NCI-H2107 (cell line): ENCODE measurements at places on chromosomes 2 and 18.
A peak's percentile ranks its signal among the peaks of the same experiment; 100 is the strongest.

- no peak for DNase-seq
These were observed 6.0 kb downstream of the TXNL1 start for GRCh38 chr18:56632070-56633022.

DNA sequence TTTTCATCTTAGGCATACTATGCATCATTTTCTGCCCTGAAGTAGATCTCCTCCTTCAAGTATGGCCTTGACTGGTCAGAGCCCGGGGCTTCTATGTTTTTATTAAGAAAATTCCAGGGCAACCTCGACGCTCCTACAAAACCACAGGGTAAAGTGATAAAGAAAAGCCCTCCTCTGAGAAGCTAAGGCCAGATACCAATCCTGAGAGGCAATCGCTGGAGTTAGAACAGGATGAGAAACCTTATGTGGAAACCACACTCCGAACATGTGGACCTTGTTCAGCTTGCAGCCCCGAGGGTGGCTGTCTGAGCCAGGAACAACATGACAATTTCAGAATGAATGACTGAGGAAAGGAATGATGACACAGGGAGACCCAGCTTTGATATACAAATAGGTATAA, 35.6 kb downstream of the RMC1 start:
- no peak for DNase-seq

DNA sequence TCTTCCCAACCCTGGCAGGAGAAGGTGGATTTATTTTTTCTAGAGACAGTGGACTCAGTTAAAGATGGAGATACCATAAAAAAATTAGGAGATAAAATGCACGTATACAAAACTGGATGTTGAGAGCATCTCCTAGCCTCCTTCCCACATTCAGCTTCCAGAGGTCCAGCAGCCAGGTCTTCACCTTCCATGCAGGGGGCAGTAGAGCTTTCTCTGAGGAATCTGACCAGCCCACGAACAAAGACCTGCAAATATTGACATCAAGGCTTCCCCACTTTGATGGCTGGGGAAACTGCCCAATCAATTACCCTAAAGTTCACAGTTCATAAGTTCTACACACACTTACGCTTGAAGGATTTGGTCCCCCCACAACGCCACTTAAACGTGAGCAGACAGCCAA, 24.5 kb downstream of the AQP4 start:
- no peak for DNase-seq

- DNase-seq = no peak
These were observed 2.5 kb downstream of the TGFA start for GRCh38 chr2:70551167-70551566.

DNA sequence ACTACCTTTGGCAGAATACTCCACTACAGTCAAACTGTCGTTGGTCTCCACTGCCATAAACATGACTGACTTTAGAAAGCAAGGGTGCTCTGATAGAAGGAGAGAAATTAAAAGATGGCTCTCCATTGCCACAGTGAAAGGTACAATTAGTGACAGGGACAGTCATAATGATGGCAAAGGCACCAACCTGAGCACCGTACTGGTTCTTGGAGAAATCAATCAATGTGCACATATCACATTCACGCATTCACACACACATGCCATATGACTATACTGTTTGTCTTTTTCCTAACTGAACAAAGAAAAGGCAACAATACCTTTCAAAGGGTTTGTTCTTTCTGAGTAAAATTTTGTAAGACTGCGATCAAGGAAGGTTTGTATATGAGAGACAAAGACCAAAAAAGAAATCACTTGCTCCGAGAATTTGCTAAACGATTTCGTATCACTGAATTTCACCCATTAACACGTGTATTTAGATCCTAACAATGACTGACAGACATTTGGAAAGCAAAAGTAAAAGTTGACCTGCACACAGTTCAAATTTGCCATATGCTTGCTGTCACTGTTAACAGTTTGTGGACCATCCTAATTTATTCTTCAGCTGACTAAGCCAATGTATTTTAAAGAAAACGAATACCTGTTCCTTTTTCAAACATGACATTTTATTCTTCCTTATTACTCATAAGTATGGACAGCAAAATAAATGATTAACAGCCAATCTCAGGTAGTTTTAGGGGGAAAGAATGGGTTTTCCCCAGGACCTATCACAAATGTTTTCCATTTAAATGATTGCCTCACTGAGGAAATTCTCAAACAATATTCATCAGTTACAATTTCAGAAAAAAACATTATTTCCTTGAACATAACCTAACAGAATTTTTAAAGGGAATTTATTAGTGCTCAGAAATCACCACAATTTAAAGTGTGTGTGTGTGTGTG, 644.4 kb downstream of the ZEB2 start:
- DNase-seq = no peak

GRCh38 chr2:42057159-42057901, 9.5 kb downstream of the PKDCC start:
- DNase-seq = no peak

DNA sequence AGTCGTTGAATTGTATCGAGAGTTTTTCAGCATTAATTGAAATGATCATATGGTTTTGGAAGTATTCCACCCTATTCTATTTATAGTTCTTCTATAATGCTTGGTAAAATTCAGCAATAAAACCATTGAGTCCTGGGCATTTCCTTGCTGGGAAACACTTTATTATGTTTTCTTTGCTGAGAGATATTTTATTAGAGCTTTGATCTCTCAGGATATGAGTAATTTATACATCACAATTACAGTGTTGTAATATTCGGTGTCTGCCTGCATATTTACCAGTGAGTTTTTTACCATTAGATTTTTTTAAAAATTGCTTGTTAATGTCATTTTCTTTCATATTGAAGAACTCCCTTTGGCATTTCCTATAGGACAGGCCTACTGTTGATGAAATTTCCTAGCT, 402.7 kb upstream of the FSIP2 start:
- no peak for DNase-seq

DNA sequence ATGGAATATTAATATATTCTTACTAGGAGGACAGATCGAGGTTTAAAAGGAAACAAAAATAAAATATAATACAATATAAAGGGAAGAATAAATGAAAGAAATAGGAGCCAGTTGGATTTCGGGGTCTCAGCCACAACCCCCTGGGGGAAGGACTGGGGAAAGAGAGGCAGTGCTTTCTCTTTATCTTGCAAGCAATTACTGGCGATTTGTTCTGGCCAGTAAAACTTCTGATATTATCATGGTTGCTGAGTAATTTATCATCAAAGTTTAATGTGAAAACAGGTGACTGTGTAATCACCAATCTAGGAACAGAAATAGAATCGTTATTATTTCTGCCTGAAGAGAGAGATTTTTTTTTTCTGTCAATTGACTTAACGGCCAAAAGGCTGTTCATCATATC, 917.7 kb upstream of the CELF4 start:
- no peak for DNase-seq

DNA sequence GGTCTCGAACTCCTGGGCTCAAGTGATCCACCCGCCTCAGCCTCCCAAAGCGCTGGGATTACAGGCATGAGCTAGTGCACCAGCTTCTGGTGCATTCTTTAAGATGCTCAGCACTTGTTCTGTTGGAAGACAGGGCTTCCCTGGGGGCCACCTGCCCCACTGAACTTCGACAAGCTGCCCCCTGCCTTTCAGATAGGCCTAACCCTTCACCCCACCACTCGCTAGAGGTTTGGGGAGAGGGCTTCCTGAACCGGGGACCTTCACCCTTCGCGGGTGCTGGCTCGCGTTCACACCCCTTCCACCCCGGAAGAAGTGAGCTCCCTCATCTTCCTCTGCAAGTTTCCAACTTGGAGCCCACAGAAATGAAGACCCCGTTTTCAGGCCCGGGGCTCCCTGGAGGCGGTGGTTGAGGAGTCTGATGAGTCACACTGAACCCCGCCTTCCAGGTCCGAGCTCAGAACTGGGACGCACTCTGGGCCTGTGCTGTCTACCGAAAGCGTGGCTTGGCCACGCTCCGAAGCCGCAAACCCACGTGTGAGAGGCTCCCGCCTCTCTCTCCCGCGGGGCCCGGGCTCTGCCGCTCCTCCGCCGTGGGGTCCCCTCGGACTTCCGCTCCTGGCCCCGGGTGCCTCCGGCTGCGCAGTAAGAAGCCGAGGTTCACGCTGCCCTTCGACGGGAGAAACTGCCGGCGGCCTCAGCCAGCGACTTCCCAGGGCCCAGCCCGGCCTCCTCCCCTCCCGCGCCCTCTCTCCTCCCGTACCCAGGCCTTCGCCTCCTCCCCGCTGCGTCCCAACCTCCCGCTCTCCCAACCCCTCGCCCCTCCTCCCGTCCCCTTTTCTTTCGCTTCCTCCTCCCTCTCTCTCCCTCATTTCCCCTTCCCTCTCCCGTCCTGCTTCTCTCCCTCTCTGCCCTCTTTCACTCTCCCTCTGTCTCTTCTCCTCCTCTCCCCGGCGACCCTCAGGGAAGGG, 47.5 kb upstream of the SP3 start:
- no peak for DNase-seq

DNA sequence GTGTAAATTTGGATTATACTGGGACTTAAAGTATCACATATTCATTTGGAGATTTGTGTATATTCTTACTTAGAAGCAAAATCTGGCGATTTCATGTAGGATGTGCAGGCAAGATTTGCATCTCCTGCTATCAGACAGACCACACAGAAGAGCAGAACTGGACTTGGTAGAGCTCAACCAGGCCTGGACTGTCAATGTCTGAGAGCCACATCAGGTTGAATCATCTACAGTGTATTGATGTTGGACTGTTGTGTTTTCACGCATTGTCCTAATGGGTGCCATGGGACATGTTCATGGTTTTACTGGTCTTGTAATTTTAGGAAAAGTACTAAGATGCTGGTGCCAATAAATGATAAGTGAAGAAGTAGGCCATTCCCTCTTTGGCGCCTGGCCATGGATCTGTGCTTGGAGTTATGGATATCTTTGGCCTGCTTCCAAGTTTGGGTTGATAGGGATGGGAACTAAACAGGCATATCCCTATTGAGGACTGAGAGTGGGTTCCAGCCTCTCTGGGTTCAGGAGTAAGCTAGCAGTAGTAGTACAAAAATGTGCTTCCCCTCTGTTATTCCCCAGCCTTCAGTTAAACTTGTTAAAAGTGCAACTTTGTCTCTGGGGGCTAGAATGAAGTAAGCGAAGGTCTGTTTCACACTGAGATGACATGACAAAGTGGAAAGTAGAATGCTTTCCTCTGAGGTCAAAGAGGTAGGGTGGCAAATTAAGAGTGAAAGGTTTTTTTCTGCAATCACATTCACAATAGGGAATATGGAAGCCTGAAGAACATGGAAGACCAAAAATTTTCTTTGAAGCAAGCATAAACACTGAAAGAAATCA, 49.2 kb upstream of the NEMP2 start:
- DNase-seq = no peak

- DNase-seq = no peak
These were observed 37.7 kb downstream of the INPP4A start for GRCh38 chr2:98482362-98482761.

GRCh38 chr2:64615192-64615763, 38.4 kb downstream of the SERTAD2 start:
- DNase-seq = no peak

- DNase-seq = no peak
These were observed 12.1 kb upstream of the YES1 start for GRCh38 chr18:824179-824578.

GRCh38 chr18:49238433-49239042, 221.9 kb downstream of the DYM start:
- DNase-seq = peak; percentile 64

- no peak for DNase-seq
These were observed 119.3 kb downstream of the ABCA12 start for GRCh38 chr2:215019085-215019484.

DNA sequence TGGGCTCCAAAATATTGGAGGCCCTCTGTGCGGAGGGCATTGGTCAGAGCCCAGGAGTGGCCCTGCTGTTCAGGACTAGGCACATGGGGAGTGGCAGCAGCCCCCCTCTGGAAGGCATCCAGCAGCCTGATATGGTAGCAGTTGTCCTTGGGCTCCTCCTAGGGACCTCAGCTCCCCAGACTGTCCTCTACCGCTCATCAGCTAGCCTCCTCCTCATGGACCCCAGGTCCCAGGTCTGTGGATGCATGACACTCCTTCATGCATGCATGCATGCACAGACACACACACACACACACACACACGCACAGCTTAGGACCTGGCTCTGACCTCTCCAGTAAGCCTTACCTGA, 15.4 kb upstream of the ATP6V1B1 start:
- DNase-seq = no peak

DNA sequence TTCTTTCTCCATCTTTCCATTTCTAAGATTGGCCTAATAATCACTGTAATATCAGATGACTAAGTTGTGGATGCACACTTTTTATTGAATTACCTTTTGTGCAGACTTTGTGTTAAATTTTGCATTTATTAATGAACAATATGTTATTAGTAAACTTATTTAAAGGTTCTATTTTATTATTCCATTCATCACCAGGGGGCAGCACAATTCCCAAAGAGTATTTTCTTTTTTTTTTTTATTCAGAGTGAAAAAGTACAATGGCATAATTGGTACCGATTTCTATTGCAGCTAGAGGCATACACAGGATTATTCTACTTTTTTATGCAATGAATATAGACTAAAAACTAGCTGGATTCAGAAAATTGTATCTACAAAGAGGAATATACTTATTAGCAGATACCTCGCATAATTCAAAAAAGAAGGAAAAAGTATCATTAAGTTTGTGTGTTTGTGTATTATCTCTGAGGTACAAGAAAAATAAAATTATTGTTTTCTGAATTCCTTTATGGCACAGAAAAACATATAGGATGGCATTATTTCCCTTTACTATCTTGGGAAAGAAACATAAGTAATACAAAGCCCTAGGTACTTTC, 390.6 kb downstream of the ERBB4 start:
- no peak for DNase-seq

GRCh38 chr2:149894760-149895159, 307.2 kb upstream of the MMADHC start:
- DNase-seq = no peak

GRCh38 chr2:238730001-238730669, 117.8 kb upstream of the TWIST2 start:
- no peak for DNase-seq

GRCh38 chr2:100964222-100964621, 37.9 kb upstream of the RPL31 start:
- no peak for DNase-seq

GRCh38 chr2:61451178-61451577, 19.7 kb downstream of the USP34 start:
- no peak for DNase-seq

DNA sequence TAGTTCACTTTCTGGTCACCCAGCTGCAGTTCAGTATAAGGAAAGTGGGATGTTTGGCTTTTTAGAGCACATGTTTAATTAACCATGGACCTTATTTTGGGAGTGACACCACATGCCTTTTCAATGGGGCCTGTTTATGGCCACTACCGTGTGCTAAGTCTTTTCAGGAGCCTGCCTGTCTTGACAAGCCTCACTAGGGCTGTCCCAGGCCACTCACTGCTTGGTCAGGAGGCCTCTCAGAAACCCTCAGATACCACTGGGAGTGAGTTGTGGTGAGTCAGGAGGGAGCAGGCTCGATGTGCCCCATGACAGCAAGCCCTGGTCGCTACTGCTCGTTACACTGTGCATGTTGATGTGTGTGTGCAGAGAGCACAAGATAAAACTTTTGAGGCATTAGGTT, 123.0 kb downstream of the MAP4K4 start:
- DNase-seq = no peak
